ENCODE measurements at places on chromosomes 2 and 18.

DNA sequence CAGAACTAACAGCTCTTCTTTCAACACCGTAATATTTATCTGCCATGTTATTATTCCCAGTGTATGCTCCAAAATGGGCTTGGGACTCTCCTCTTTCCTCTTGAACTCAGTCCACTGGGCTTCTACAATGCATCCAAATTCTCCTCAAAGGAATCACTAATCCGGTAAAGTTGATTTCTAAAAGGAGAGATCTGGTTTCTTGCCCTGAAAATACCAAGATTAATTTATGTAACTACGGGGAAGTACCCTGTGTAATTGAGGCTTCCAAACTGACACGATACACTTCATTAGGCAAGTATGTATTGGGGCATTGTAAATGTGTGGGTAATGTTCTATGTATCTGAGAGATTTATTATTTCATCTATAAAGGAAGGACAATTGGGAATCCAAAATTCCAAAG, 5.7 kb downstream of the NCKAP5 start:
- DNase-seq, result no peak

DNA sequence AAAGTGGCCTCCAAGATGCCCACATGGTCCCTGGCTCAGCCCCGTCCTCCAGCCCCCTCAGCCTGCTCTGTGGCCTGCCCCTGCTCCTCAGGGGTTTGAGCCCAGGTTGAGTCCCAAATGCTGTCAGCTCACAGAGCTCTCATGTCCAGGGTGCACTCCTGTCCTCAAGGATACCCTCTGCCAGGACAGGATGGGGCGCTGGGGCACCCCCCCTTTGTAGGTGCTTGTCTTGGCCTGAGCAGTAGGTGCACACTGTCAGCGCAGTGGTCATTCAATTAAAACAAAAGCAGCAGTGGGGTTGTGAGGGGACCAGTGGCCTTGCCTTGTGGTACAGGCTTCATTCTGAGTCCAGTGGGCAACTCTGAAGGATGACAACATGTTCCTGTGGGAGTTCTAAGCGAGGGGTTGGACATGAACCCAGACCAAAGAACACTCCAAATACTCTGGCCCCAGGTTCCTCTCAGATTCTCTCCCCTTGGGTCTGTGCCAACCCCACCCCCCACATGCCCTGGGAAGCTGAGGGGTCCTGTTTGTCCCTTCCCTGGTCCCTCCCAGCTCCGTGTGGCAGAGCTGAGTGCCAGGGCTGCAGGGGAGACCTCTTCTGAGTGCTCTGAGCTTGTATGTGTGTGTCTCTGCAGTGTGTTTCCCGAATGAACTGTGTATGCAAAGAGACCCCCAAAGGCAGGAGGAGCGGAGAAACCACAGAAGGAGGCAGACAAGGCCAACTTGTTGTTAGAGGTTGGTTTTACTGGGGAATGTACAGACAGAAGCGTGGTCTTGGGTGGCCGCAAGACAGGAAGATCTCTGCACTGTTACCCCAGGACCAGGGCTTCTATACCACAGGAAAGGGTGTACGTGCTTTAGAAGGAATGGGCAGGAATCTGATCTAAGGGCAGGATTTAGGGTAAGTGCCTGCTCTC, 155.6 kb upstream of the HS6ST1 start:
- DNase-seq, result no peak

- no peak for DNase-seq
Measured at GRCh38 chr2:6368281-6368680, 497.4 kb downstream of the CMPK2 start.

- no peak for DNase-seq
Measured at GRCh38 chr2:236693531-236693930, 123.9 kb downstream of the ACKR3 start.

DNA sequence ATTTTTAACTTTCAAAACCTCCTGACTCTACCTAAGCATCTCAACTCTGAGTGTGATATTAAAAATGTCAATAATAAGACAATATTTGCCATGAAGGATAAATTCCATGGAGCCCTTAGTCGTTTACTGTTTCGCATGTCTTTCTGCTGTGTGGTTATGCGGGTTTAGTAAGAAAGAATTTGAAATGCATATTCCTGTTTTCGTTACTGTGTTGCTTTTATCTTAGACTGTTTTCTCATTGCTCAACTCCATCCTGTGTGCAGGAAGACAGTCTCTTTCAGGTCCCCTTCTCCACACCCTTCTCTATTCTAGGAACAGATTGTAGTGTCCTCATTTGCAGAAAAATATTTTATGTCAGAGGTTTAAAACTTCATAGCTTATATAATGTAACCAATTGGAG, 82.5 kb upstream of the MAP3K20 start:
- no peak for DNase-seq

DNA sequence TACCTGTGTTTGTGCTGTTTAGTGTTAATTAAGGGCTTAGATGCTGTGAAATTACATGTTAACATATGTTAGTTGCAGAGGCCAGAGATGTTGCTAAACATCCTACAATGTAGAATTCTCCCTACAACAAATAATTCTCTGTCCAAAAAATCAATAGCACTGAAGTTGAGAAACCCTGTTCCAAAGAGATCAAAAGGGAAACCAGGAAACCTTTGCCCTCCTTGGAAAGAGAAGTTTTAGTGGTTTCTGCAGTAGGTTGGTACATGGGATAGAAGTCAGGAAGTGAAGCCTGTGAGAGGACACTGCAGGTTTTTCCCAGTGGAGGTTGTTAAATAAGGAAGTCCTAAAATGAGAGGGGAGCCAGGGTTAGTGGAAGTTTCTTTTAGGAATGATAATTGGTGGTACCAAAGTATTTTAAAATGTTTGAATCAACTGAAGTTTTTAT, 6.3 kb upstream of the RMDN2 start:
- no peak for DNase-seq

DNA sequence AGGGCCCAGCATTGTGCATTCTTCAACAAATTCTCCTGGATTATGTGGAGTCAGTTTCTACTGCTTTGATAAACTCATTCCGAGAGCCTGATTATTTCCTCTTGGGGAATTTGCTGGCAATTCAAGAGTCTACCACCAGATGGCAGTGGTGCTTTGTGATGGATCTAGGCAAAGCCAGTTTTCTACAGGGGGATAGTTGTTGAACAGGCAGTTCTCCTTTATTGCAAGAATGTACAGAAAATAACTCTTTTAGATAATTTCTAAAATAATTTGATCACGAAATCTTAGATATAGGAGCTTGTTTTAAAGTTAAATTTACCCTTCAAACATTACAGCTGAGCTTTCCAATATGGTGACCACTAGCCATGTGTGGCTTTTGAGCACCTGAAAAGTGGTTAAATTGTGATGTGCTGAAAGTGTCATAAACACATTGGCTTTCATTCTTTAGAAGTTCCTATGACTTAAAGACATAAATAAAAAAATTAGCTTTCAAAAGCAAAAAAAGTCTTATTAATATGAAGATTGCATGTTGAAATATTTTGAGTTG, 66.7 kb upstream of the HAAO start:
- DNase-seq, result peak; percentile 46

GRCh38 chr2:39377226-39377939, 59.7 kb downstream of the MAP4K3 start:
- peak; percentile 11 for DNase-seq

- no peak for DNase-seq
Measured at GRCh38 chr18:44507729-44508325, 172.9 kb upstream of the SETBP1 start.

DNA sequence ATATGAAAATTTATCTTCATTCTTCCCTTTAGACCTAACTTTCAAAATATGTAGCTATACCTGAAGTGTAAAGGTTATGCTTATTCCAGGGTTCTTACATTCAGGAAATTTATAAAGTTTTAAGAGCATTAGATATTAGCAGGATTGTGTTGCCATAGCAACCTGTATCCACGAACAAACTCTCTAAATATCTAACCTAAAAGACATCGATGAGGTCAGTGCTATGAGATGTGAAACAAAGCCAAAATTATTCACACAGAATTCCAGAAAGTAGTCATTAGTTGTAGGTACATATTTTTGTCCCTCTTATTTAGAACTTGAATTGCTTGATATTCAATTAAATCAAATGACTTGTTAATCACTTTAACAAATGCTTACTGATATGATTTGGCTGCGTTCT, 705.3 kb downstream of the SOCS6 start:
- DNase-seq, result no peak

DNA sequence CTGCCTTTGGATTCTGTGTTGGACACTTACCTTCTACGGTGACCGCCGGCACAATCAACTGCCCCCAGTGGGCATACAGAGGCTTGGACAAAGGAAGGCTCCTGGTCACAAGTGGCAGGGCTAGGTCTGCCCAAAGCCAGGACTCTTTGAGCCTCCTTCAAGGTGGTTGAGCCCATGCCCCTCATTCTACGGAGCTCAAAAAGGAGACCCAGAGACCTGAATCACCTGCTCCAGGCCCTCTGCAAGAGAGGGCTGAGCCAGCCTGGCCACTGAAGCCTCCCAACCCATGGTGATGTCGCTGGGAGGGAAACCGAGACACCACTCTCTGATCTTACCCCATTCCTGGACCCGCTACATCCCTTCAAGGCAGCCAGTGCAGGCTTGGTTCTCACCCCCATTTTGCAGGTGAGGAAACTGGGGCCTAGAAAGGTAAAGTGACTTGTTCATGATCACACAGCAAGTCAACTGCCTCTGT, 87.9 kb downstream of the INHBB start:
- DNase-seq, result no peak

DNA sequence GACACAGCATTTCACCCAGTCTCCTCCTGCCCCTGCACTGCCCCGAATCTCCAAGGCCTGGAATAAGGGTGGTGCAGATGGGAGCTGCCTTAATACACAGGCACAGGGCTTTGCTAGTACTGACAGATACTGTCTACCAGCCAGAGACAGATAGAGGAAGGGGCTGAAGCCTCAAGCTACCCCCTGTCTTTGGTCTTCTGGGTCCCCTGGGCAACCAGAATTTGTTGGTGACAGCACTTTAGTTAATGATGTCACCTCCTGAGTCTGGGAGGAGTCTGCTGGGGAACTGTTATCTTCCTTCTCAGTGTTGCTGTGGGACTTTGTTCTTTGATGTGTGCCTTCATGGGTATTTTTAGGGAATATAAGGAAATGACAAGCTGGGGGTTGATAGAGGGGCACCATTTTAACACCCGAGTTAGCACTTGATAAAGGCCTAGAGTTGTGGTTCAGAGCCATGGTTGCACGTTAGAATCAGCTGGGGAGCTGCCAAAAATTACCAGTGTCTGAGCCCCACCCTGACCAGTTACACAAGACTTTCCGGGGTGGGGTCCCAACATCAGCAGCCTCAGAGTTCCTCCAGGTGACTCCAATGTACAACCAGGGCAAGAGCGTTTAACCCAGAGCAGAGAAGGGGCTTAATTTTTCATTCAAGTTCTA, 136.8 kb downstream of the SMAD7 start:
- DNase-seq, result no peak

DNA sequence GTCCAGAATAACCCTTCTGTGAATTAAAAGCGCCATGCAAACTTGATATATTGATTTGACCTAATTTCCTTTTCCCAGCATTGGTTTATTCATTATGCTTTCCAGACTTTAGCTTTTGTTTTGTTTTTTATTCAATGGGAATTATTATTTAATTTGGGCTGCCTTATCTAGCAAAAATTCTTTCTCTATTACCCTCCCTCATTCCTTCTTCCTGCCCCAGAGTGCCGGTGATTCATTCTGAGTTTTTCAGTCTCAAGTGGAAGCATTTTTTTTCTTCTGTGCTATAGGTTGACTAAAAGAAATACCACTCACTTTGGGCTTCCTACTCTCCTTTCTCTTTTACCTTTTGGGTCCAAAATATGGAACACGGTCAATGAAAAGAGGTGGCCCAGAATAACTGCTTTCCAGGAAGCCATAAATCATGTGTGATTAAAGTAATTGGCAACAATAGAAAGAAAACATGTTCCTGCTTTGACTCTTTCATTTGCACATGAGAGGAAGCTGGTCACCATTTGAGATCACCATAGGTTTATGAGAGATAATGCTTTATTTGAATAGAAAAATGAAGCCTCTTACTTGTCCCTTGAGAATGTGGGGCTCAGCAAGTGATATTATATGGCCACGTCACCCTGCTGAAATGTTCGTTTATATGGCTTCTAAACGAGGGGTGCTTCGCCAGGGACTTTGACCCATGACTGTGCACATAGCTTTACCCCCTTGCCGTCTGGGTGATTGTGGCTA, 422.8 kb upstream of the ZEB2 start:
- DNase-seq, result no peak

DNA sequence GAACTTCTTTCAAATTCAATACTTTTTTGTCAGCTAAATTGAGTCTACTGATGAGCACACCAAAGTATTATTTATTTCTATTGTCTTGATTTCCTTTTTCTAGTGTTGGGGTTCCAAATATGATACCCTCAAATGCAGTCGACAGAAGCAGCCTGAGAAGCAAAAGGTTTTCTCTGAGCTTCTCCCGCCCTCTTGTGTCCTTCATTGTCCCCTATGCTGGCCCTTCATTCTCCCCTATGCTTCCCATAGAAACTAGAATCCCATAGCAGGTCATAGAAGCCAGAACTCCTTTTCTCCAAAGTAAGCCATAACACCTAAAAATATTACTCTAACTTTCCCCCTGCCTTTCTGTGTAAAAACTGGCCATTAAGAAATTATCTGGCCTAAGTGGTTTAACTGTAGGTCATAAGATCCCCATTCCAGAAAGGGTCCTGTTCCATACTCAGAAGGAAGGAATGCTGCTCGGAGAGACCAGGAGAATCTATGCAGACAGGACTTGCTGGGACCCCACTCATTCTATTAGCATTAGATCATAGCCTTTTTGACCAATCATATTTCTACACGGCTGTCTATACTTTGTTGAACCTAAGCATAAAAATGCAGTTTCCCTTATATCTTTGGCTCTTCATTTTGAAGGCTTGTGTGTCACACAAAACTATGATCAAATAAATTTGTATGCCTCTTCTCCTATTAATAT, 764.6 kb upstream of the PKDCC start:
- no peak for DNase-seq

GRCh38 chr2:111665551-111666116, 218.4 kb downstream of the ANAPC1 start:
- no peak for DNase-seq

DNA sequence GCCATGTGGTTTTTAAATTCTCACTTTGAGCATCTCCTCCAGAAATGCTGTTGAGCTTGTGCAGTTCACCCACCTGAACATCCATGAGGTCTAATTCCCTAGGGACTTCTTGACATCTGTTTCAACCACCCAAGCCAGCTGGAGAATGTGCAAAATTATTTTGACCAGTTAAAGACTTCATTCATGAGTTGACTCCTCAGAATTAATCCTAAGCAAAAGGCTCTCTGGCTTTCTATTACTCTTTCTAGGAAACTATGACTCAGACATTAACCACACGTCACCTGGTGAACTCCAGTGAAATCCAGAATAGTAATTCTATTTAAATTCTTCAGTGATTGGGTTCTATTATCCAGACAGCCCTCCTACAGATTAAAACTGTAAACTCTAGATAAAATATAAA, 247.5 kb downstream of the NBAS start:
- no peak for DNase-seq

GRCh38 chr2:69244882-69245281, 142.1 kb downstream of the GFPT1 start:
- no peak for DNase-seq

DNA sequence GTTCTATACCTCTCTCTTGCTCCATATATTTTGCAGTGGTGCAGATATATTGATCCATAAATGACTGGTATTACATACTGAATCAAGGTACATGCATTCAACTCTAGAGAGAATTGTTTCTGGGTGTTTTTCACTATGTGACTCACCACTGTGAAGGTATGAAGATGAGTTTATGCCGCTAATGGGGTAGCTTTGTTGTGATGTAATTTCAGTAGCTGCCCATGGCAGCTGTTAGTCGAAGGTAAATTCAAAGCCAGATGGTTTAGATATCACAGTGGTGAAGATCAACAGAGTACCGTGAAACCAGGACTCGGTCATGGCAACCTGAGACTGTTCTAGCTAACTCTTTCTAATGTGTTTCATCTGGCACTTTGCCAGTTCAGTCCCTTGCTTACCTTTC, 50.4 kb downstream of the PKP4 start:
- no peak for DNase-seq
